ENCODE measurements at places on chromosomes 13 and 19. TPM values are rescaled to one million over a fixed set of nuclear protein-coding genes. Genes with fewer than 3 reads are reported as not detected.

PRR36 gene
- polyA plus RNA-seq: 9.4 TPM

ETV2 gene
- polyA plus RNA-seq: 1.6 TPM

SLC15A1 gene
- polyA plus RNA-seq: 8.4 TPM

B3GNT3 gene
- 3.9 TPM for polyA plus RNA-seq

KCNN4 gene
- polyA plus RNA-seq: 1.5 TPM

ZNF570 gene
- 11.6 TPM for polyA plus RNA-seq

ZNF724 gene
- polyA plus RNA-seq: 4.3 TPM

RYR1 gene
- polyA plus RNA-seq: 5.0 TPM

DNAAF3 gene
- 8.3 TPM for polyA plus RNA-seq

FCER2 gene
- polyA plus RNA-seq: 0.15 TPM

UCHL3 gene
- 45.1 TPM for polyA plus RNA-seq

KRTDAP gene
- polyA plus RNA-seq: 0.87 TPM

ZNF560 gene
- 0.89 TPM for polyA plus RNA-seq

SRRM5 gene
- 1.2 TPM for polyA plus RNA-seq

CEACAM20 gene
- not detected for polyA plus RNA-seq

CLEC4G gene
- 0.13 TPM for polyA plus RNA-seq

LRRC25 gene
- polyA plus RNA-seq: 1.3 TPM

ZNF543 gene
- polyA plus RNA-seq: 8.7 TPM

TPT1 gene
- 6,958 TPM for polyA plus RNA-seq

PALM3 gene
- polyA plus RNA-seq: 27.1 TPM

PEG3 gene
- polyA plus RNA-seq: 60.2 TPM

SHISA2 gene
- 59.0 TPM for polyA plus RNA-seq

OSCAR gene
- 0.15 TPM for polyA plus RNA-seq

NAA16 gene
- 30.6 TPM for polyA plus RNA-seq

FSTL3 gene
- polyA plus RNA-seq: 17.2 TPM

ZNF850 gene
- polyA plus RNA-seq: 3.3 TPM

LGI4 gene
- 3.0 TPM for polyA plus RNA-seq

IGFL3 gene
- not detected for polyA plus RNA-seq

CDK8 gene
- polyA plus RNA-seq: 19.5 TPM

CUL4A gene
- 74.6 TPM for polyA plus RNA-seq

IFI30 gene
- 14.7 TPM for polyA plus RNA-seq

SIGLEC12 gene
- polyA plus RNA-seq: 0.04 TPM

LTBP4 gene
- 186 TPM for polyA plus RNA-seq

CDC42EP5 gene
- polyA plus RNA-seq: 27.4 TPM

GPR183 gene
- 4.4 TPM for polyA plus RNA-seq

UBE2M gene
- polyA plus RNA-seq: 86.2 TPM

CD22 gene
- polyA plus RNA-seq: 7.5 TPM

PSG7 gene
- polyA plus RNA-seq: not detected

DHRS12 gene
- 21.9 TPM for polyA plus RNA-seq

EPSTI1 gene
- 13.5 TPM for polyA plus RNA-seq

CD320 gene
- 30.7 TPM for polyA plus RNA-seq

SPINT2 gene
- 331 TPM for polyA plus RNA-seq

ZNF57 gene
- 8.4 TPM for polyA plus RNA-seq

NOVA2 gene
- polyA plus RNA-seq: 4.4 TPM

PIK3R2 gene
- polyA plus RNA-seq: 34.3 TPM

BICRA gene
- 12.4 TPM for polyA plus RNA-seq

CNN1 gene
- 5.2 TPM for polyA plus RNA-seq

PSENEN gene
- polyA plus RNA-seq: 86.3 TPM

CDX2 gene
- not detected for polyA plus RNA-seq

CEACAM4 gene
- 0.16 TPM for polyA plus RNA-seq

PALM gene
- 92.4 TPM for polyA plus RNA-seq

CYP4F8 gene
- polyA plus RNA-seq: 0.01 TPM

Measured in right renal pelvis (tissue), 4 donors.